ENCODE measurements at places on chromosomes 4 and X. TPM values are rescaled to one million over a fixed set of nuclear protein-coding genes. Genes with fewer than 3 reads are reported as not detected.

The TRIM61 gene
- not detected for total RNA-seq

- no peak for DNase-seq
Observed at GRCh38 chrX:28787206-28787605, 200.0 kb downstream of the IL1RAPL1 start.

The DCAF8L2 gene
- total RNA-seq: not detected

DNA sequence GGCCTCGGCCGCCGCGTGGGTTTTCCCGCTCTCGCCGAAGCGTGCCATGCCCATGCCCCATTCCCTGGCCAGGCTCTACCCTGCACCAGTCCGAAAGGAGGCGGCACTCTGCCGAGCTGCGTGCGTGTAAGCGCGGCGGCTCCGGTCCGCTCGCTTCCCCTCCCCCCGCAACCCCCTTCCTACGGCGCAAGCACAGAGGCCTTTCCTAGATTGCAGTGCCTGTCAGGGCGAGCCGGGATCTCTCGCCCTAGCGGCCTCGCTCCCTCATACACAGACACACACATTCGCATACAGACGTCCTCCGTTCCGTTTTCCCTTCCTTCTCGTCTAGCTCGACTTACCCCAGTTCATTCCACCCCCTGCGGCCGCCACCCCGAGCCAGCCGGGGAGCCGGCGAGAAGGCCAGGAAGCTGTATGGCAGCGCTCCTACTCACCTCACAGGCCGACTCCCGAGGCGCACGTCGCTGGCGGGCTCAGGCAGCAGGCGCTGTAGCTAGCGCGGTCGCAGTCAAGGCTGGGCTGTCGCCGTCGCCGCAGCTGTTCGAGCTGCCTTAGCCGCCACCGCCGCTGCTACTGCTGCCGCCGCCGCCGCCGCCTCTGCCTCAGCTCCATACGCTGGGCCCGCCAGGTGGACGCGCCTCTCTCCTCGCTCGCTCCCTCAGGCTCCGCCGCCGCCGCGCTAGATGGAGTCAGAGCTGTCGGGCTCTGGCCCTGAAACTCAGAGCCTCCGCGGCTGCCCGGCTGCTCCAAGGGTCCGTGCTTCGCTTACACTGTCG lies 615 bp downstream of the NEXMIF start:
- DNase-seq: peak; percentile 52

The MAGEH1 gene
- 23.5 TPM for total RNA-seq

- DNase-seq: no peak
Observed at GRCh38 chr4:2893772-2894171, 50.1 kb downstream of the ADD1 start.

Measured in neural progenitor cell (in vitro differentiated cells).